Caco-2 (cell line): ENCODE measurements at places on chromosomes 7 and 10.
A peak's percentile ranks its signal among the peaks of the same experiment; 100 is the strongest.

DNA sequence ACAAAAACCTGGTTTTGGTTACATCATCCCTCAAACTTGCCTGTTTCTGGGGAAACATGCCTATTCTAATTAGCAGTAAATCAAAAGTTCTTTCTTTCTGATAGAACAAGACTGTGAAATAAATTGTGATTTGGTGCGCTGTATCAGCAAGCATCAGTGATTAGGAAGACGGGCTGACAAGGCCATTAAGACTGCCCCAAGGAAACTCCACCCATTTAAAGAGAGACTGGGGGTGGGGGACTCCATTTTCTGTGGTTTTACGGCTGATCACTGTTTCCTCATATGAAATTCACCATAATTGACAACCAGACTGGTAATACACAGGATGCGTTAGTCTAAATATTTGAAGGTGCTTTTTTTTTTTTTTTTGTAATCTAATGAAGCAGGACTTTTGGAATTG lies 68.7 kb downstream of the MBL2 start:
- DNase-seq = no peak

DNA sequence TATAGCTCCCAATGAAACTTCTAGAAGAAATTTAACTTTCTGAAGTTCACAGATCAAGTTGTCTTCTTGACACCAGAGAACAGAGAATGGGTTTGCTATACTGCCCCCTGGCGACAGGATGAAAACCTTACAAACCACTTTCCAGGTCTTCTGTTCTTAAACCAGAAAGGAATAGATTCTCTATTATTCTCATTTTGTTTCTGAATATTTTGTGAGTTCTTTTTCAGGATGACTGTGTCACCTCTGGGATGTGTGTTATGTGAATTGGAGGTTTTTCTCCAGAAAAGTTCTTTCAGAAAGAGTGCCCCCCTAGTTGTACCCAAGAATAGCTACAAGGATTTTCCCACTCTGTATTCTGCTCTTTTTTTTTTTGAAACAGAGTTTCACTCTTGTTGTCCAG lies 6.3 kb downstream of the IFT22 start:
- DNase-seq = peak; percentile 50

- DNase-seq = no peak
Observed at GRCh38 chr7:102925976-102926782, 13.4 kb downstream of the LRRC17 start.

DNA sequence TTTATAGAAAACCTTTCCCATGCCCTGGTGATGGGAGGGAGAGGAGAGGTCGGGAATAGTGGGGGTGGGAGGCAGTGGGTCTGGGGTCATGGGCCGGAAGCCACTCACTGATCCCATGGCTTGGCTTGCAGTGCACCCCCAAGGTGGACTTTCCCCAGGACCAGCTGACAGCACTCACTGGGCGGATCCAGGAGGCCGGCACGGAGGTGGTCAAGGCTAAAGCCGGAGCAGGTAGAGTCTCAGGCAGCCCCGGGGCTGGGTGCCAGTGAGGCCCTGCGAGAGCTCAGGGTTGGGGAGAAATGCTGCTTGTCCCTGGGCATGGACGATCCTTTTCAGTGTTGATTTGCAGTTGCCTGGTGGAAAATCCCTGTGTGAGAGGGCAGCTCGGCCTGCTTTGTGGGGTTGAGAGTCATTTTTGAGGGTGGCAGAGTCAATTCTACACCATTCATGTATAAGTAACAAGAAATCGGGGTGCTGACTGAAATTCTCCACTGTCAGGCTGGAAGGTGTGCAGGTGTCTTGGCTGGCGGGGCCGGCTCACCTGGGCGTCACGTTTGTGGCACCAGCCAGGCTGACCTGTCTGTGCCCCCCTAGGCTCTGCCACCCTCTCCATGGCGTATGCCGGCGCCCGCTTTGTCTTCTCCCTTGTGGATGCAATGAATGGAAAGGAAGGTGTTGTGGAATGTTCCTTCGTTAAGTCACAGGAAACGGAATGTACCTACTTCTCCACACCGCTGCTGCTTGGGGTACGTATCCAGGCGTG lies 16.5 kb downstream of the MDH2 start:
- no peak for DNase-seq

DNA sequence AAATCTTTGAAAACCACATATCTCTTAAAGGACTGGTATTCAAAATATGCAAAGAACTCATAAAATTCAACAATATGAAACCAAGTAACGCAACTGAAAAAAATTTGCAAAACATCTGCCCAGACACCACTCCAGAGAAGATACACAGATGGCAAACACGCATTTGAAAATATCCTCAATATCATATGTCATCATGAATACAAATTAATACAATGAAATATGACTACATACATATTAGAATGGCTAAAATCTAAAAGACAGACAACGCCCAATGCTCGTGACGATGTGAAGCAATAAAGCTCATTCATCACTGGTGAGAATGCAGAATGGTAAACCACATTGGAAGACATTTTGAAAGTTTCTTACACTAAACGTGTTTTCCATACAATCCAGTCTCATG lies 770.1 kb upstream of the CELF2 start:
- DNase-seq = no peak

GRCh38 chr7:139043823-139044812 lies 8.3 kb upstream of the ZC3HAV1L start:
- DNase-seq = no peak

GRCh38 chr7:713488-714230 lies 12.8 kb upstream of the DNAAF5 start:
- DNase-seq = peak; percentile 23

GRCh38 chr10:129810-130209 lies 5.4 kb upstream of the ZMYND11 start:
- DNase-seq = peak; percentile 34

- no peak for DNase-seq
Observed at GRCh38 chr10:70188768-70189167, 18.5 kb upstream of the SAR1A start.

DNA sequence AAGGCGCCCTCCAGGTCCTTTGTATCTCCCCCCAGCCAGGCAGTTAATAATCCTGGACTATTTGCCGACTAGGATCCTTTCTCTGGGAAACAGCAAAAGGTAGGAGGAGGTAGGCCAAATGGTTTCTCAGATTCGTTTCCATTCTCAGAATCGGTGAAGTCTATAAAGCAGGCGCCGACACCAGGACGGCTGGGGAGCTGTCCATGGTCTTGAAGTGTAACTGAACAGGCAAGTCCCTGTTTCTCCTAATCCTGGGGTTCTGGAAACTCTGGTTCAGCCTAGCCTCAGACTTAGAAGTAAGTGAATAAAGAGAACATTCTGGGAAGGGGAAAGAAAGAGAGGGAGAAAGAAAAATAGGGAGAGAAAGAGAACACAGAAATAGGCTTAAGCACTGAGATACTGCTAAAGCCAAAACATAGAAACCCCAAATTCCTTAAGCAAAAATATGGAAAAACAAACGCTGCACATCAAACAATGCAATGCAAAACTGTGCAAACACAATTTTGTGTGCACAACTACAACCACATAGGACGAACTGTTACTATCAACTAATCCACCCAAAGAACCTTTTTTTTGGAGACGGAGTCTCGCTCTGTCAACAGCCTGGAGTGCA lies 11.1 kb upstream of the INA start:
- DNase-seq = peak; percentile 73

DNA sequence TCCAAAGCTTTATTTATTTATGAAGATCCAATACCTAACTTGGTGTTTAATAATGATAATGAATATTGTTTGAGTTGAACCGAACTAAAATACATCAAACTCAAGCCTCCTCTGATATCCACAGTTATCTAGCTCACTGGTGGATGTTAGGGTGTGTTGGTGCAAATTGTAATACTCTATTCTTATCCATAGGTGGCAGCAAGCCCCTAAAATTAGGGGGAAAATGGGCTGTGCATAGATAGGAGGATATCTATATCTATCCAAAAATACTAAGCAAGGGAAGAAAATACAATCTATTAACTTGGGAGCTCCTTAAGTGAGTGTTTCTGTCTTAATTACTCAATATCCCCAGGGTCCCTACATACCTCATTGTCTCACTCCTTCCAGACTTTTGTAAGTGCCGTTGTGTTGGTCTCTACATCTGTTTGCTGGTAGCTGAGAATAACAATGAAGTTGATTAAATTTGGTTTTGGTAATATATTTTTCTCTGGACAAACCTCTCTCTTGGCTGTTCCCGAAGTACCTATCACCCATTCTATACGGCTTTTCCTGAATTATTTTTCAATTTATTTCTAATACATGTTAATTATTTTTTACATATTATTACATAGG lies 55.0 kb upstream of the VWDE start:
- peak; percentile 55 for DNase-seq

DNA sequence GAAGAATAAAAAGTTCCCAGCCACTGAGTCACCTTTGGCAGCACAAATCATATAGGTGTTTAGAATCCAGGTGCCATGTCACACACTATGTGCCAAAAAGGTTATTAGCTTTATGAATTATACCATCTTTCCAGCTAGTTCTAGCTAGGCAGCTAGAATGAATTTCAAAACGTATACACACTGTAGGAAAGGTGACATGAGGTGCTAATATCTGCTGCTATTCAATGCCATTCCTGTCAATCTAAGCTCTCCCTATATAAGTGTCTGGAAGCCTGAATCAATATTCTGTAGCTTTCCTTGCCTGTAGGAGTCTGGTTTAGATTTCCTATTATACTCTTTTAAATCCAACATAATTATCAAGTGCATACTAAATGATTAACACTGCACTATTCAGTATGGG lies 868.6 kb downstream of the GATA3 start:
- DNase-seq = no peak

- DNase-seq = peak; percentile 75
Observed at GRCh38 chr7:116953372-116953905, at the start of gene ST7. Gene ST7, plus strand, starts transcription at chr7:116953501. Its CDS starts 40 bp downstream, at chr7:116953541.

- DNase-seq = no peak
Observed at GRCh38 chr10:38072552-38072951, 21.6 kb upstream of the ZNF37A start.

DNA sequence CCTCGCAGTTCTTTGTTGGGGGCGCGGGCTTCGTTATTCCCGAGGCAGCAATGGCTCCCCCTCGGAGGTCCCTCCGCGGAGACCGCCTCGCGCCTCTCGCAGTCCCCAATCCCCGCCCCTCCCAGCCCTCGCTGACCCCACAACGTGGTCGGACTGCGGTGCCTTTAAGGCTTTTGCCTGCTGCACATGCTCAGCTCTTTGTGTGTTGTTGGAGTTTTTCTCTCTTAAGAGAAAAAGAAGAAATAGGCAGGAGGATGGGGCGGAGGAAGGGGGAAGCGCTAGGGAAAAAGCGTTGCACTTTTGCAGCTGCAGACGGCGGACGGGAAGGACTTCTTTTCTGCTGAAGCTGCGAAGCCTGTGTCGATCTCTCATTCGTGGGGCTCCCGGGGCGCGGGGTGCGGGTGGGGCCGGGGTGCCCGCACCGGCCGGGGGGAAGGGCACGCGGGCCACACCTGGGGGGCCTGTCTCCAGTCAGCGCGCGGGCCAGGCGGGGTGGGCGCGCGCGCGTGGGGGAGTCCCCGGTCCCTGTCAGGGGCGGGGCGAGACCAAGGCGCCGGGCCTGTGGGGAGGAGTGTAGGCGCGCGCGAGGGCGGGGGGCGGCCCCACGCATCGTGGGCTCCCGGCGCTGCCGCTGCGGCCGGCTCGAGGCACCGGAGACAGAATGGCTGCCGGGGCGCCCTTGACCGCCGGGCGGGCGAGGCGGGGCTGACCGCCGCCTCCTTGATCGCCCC lies 445 bp upstream of the ATRNL1 start:
- peak; percentile 16 for DNase-seq

DNA sequence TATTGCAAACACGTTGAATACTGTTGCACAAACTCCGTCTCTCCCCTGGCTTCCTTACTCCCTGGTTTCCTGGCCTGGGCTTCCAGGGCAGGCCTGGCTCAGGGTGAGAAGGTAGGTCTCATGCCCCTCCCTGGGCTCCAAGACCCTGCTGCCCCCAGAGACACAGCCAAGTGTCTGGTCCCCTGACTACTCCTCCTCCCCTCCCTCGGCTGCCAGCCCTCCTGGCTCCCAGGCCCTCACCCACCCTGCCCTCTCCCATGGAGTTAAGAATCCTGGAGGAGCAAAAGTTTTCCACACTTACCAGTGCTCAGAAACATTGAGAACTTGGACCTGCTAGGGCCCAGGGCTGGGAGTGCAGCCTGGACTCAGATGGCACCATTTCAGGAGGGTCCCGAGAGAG lies 47.2 kb upstream of the RABGEF1 start:
- no peak for DNase-seq

GRCh38 chr10:91153508-91153907 lies 67.0 kb upstream of the PCGF5 start:
- no peak for DNase-seq

GRCh38 chr7:122010116-122010515 lies 133.9 kb downstream of the AASS start:
- no peak for DNase-seq

GRCh38 chr7:6571160-6571779 lies 6.0 kb upstream of the ZDHHC4 start:
- DNase-seq = no peak

DNA sequence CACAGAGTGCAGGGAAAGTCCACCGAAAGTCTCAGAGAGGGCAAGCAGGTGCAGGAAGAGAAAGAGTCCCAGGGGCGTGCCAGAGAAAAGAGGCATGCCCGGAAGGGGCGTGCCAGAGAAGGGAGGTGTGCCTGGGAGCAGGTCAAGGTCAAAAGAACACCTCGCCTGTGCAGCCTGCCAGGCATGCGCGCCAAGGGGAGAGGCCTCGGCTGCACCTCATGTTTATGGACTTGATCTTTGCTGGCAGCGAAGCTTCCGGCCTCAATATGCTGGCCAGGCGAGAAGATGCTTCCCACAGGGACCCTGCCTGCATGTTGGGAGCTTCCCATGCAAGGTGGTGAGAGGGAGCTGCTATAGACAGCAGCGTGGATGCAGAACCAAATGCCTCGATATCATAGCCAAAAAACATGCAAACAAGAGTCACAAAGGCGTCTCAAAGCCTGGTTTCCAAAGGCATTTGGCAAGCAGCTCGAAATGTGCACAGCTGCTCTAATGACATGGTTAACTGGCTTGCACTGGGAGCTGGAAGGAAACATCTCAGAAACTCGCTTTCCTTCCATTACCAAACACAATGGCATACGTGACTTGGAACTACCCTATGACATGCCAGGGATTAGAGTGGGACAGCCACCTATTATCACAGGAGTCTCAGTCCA lies 192.5 kb upstream of the PPP2R2D start:
- no peak for DNase-seq

GRCh38 chr7:129923709-129924108 lies 29.1 kb downstream of the UBE2H start:
- DNase-seq = no peak

GRCh38 chr10:48251152-48251524 lies 23.4 kb downstream of the FRMPD2 start:
- no peak for DNase-seq
